ENCODE measurements at places on chromosomes 6 and 20.

GRCh38 chr6:149529650-149530049 lies 16.2 kb downstream of the PPIL4 start:
- no peak for DNase-seq

GRCh38 chr6:18997375-18997826 lies 610.3 kb downstream of the RNF144B start:
- no peak for DNase-seq

GRCh38 chr6:110356778-110357177 lies 1.4 kb downstream of the METTL24 start:
- no peak for DNase-seq

GRCh38 chr6:43228951-43229802 lies at the start of gene DNPH1:
DNPH1 (minus strand) TSS chr6:43229481; CDS start chr6:43229456, 25 bp downstream.
- peak; percentile 51 for DNase-seq

GRCh38 chr6:80544976-80545722 lies 438.7 kb downstream of the BCKDHB start:
- no peak for DNase-seq

- DNase-seq: no peak
Measured at GRCh38 chr6:161181121-161181520, 92.7 kb downstream of the AGPAT4 start.

DNA sequence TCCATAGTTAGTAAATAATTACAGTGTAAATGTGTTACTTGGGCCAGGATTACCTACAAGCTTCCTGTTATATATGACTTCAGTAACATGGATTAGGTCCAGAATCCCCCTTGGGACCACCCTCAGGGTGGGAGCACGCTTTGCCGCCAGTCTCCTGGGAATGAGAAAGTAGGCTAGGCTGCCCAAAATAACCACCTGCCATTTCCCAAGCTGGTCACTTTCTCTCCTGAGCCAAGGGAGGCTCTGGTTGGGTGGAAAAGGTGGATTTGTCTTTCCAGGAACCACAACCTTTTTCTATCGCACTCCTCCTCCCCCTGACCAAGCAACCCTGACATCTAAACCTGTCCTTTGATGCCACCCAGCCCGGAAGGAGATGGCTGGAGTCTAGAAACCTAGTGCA lies 9.6 kb upstream of the RIMS4 start:
- DNase-seq: no peak

GRCh38 chr6:45415315-45415714 lies 37.6 kb upstream of the SUPT3H start:
- DNase-seq: no peak

DNA sequence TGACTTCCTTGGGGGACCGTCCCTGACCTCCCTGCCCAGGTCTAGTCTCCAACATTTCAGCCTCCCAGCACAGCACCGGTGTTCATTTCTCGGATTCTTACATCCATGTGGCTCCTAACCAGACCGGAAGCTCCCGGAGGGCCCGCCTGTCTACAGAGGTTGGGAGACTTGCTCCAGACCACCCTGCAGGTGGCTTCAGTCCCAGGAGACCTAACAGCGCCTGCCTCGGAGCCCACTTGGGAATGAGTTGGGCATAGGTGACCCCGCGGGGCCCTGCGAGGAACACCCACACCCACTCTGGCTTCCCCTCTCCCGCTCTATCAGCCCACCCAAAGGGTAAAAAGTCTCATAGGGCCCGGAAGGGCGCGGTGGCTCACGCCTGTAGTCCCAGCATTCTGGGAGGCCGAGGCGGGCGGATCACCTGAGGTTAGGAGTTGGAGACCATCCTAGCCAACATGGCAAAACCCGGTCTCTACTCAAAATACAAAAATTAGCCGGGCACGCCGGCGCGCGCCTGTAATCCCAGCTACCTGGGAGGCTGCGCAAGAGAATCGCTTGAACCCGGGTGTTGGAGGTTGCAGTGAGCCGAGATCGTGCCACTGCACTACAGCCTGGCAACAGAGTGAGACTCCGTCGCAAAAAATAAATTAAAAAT lies 5.4 kb downstream of the DPPA5 start:
- DNase-seq: no peak

- no peak for DNase-seq
Measured at GRCh38 chr6:121503589-121503991, 68.1 kb downstream of the GJA1 start.

DNA sequence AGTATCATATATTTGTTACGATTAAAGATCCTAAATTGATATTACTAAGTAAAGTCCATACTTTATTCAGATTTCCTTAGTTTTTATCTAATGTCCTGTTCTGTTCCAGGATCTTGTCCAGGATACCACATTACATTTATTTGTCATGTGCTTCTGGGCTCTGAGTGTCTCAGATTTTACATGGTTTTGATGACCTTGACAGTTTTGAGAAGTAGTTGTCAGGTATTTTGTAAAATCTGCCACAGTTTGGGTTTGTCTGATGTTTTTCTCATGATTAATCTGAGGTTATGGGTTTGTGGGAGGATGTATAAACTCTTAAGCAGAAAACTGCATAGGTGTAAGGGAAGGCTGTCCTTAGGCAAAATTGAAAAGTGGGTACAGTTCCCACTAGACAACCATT lies 109.9 kb upstream of the BMP5 start:
- DNase-seq: no peak

Measured in stimulated activated CD4-positive, alpha-beta T cell treated with anti-CD3 and anti-CD28 coated beads, Interleukin-1b, Interleukin-23, amount 100 ng/mL, for 1 hour (primary cell).